Activated CD8-positive, alpha-beta memory T cell treated with anti-CD3 and anti-CD28 coated beads for 1 hour (primary cell): ENCODE measurements at places on chromosomes 7 and 10.

- DNase-seq, result no peak
Measured at GRCh38 chr7:7181519-7182155, 707 bp upstream of the C1GALT1 start.

- DNase-seq, result no peak
Measured at GRCh38 chr7:88399036-88399435, 92.3 kb upstream of the STEAP4 start.

DNA sequence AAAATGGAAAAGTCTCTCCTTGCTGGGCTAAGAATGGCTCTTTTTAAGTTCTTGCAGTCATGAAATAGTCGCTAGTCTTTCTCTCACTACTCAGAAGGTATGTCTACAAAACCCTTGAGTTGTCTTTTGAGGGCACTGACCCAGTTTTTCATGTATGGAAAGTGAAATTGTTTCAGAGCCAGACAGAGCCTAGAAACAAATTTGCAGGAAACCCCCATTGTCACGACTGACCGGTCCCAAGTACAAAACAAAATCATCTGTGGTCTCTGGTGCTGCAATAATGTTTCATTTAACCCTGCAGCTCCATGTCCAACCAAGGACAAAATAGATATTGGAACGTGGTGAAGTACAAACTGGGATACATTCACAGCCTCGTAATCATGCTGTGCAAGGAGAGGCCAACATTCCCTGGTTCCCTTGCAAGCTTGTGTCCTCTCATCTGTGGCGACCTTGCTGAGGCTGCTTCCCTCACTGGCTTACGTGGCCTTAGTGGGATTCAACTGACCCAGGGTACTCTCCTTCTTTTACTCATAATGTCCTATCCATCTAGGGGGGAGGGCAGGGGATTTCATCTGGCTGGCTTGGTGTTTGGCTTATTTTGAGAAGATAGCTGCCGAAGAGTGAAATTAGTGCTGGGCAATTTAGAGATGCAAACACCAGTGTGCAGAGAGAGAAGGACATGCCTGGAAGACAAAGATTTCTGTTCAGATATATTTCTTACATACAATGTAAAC is 172.5 kb downstream of the IPMK start:
- DNase-seq, result no peak

GRCh38 chr7:107286751-107287621 is 118.2 kb downstream of the HBP1 start:
- no peak for DNase-seq

- no peak for DNase-seq
Measured at GRCh38 chr10:3238115-3238871, 65.7 kb upstream of the PITRM1 start.

GRCh38 chr7:153404124-153404523 is 644.6 kb downstream of the ACTR3B start:
- DNase-seq, result no peak
